Fibroblast of lung (primary cell): ENCODE measurements at places on chromosomes 5 and 9. TPM values are rescaled to one million over a fixed set of nuclear protein-coding genes. Genes with fewer than 3 reads are reported as not detected.

- no peak for DNase-seq
Observed at GRCh38 chr9:31071606-31072286, 1312.7 kb upstream of the ACO1 start.

- DNase-seq = peak; percentile 76
Observed at GRCh38 chr9:18238254-18238653, 235.7 kb upstream of the ADAMTSL1 start.

GRCh38 chr9:35553670-35554543 is 51.2 kb upstream of the TESK1 start:
- peak; percentile 84 for DNase-seq

The APC gene
- total RNA-seq = 43.7 and 69.9 TPM in 2 replicates

The SMIM33 gene
- total RNA-seq = not detected in 2 replicates

DNA sequence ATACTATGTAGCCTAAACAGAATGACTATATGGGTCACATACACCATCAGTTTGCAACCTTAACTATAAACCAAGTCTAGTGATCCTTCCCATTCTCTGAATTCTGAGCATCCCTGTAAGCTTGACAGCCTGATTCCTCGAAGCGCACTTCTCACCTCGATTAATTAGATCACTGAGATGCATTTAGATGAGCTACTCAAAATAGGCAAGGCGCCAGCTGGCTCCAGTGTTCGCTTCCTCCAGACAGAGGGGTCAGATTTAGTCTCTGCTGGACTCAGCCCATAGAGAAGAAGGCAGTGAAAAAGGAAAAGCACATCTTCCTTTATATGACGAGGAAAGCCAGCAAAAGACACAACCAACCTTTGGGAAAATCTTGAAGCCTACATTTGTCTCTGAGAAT is 371.5 kb downstream of the MLLT3 start:
- DNase-seq = no peak

The SHC3 gene
- total RNA-seq = 7.7 and 16.2 TPM in 2 replicates

GRCh38 chr9:75039009-75039408 is 10.9 kb upstream of the CARNMT1 start:
- peak; percentile 78 for DNase-seq

- DNase-seq = no peak
Observed at GRCh38 chr5:129249886-129250285, 155.3 kb downstream of the ISOC1 start.

DNA sequence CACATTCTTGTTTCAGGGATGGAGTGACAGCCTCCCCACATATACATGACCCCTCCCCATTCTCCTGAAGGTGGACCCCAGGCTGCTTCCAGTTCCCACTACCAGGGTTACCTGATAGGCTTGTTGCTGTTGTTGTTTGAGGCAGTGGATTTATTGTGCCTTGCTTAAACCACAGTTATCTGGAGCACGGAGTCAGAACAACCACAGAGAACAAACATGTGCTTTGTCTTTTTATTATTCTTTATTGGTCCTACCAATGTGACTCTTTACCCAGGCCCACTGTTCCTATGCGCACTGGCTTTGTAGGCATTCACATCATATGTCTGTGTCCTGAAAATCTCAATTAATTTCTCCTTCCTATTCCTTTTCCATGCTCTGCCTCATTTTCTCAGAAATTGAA is 41.2 kb upstream of the IPPK start:
- no peak for DNase-seq

DNA sequence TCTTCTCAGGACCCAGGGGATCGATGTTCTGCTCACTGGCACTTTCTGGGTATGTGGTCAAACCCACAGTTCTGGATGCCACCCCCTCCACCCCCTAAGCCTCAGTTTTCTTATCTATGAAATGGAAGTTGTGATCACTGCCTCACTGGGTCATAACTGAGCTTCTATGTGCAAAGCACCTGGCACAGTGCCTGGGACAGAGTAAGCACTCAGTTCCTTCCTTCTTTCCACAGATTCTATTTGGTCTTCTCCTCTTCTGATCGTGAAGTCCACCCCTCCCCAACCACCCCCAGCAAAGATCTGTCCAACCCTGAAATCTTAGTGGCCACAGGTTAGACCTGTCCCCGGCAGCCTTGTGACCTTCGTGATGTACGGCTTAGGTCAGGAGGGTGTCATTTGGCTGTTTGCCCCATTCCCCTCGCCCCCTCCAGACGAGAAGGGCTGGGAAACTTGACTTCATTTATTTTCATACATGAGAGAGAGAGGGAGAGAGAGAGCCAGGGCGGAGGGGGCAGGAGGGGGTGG is 181.4 kb downstream of the FGF18 start:
- DNase-seq = peak; percentile 42
